ENCODE measurements at places on chromosomes 7 and 10. TPM values are rescaled to one million over a fixed set of nuclear protein-coding genes. Genes with fewer than 3 reads are reported as not detected.

The TTYH3 gene
- polyA plus RNA-seq: 81.9 TPM

The PPIF gene
- polyA plus RNA-seq: 71.7 TPM

The C10orf53 gene
- not detected for polyA plus RNA-seq

The GSTO2 gene
- 40.2 TPM for polyA plus RNA-seq

The CLDN3 gene
- 28.6 TPM for polyA plus RNA-seq

The GCK gene
- polyA plus RNA-seq: 2.4 TPM

The SLC18A3 gene
- polyA plus RNA-seq: not detected

The NOS3 gene
- polyA plus RNA-seq: 9.7 TPM

The NKX2-3 gene
- polyA plus RNA-seq: not detected

The CUL2 gene
- 37.1 TPM for polyA plus RNA-seq

The GHRHR gene
- polyA plus RNA-seq: 0.40 TPM

The EPDR1 gene
- 9.2 TPM for polyA plus RNA-seq

The LRRTM3 gene
- polyA plus RNA-seq: 0.55 TPM

The IFIT2 gene
- 14.6 TPM for polyA plus RNA-seq

The CHST15 gene
- polyA plus RNA-seq: 16.6 TPM

The OPN1SW gene
- polyA plus RNA-seq: 1.3 TPM

The COPS6 gene
- 137 TPM for polyA plus RNA-seq

The CRTAC1 gene
- 4.4 TPM for polyA plus RNA-seq

The UCN3 gene
- 2.2 TPM for polyA plus RNA-seq

The FEZF1 gene
- polyA plus RNA-seq: not detected

The ALOX5 gene
- 7.7 TPM for polyA plus RNA-seq

The PRSS2 gene
- polyA plus RNA-seq: not detected

The IDI1 gene
- 70.1 TPM for polyA plus RNA-seq

The PTN gene
- 144 TPM for polyA plus RNA-seq

All from left renal pelvis (tissue), 4 donors.